H7 (cell line): ENCODE measurements at places on chromosomes 6 and 20. TPM values are rescaled to one million over a fixed set of nuclear protein-coding genes. Genes with fewer than 3 reads are reported as not detected.

DNA sequence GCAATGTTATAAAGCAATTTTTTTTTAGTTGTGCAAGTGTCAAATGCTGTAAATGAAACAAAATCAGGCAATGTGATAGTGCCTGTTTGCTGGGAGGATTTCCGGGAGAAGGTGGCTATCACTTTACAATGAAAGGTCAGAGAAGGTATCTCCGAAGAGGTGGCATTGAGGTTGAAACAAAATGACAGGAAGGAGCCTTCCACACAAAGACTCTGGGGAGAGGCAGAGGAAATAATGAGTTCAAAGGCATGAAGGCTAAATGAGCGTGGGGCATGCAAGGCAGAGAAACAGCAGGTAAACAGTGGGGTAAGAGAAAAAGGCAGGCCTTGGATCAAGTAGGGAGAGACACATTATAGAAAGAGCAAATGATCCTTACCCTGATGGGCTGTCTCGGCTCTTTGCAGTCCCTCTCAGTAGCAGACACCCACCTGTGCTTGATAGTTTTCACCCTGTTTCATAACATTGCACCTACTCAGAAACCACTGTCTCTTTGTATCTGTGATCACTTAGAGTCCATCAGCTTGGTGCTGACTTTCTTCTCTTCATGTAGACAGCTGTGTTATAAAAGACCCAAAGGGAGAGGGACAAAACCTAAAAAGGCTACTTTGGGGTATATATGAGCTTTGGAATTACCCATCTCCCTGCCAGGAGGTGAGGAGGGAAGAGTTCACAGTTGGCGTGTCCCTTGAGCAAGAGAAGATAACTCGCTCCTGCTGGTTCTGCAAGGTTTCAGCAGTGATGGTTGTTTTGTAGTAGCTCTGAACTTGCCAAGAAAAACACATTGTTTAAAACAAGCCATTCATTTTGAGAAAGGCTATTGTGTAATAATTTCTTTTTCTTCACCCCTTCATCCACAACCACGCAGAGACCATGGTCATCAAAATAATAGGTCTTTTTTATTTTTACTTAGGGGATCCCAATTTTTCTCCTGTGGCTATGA lies 22.3 kb downstream of the NRN1 start:
- no peak for DNase-seq

- peak; percentile 95 for DNase-seq
These were observed at the start of the genes PGM3 and RWDD2A for GRCh38 chr6:83192871-83193746. Gene PGM3 (minus strand): TSS chr6:83193265. CDS start chr6:83191012, 2,253 bp downstream. Gene RWDD2A (plus strand): TSS chr6:83193357. CDS start chr6:83194452, 1,095 bp downstream.

GRCh38 chr20:41050361-41051008 lies 21.9 kb downstream of the TOP1 start:
- no peak for DNase-seq

DNA sequence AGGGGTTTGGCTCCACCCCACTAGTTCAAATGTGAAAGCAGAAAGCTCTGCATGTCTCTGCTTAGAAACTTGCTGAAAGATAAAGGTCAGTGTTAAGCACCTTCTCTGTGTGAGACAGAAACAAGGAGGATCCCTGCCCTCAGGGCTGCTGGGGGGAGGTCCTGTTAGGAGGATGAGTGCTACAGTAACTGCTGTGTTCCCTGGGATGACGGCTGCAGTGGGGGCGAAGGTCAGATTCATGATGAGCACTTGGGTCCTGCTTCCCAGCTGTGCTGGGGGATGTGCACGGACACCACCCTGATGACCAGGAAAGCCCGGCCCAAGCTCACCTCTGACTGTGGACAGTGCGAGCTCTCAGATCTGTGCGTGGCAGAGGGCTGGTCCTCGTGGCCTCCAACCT lies 252.6 kb downstream of the DLL1 start:
- DNase-seq, result no peak

The DACT2 gene
- total RNA-seq, result 5.5 and 26.6 TPM in 2 replicates

The MMP24 gene
- total RNA-seq, result 14.8 and 21.1 TPM in 2 replicates

The LY86 gene
- not detected in 2 replicates for total RNA-seq

The TINAG gene
- total RNA-seq, result not detected in 2 replicates
